ENCODE measurements at places on chromosomes 16 and 17.

DNA sequence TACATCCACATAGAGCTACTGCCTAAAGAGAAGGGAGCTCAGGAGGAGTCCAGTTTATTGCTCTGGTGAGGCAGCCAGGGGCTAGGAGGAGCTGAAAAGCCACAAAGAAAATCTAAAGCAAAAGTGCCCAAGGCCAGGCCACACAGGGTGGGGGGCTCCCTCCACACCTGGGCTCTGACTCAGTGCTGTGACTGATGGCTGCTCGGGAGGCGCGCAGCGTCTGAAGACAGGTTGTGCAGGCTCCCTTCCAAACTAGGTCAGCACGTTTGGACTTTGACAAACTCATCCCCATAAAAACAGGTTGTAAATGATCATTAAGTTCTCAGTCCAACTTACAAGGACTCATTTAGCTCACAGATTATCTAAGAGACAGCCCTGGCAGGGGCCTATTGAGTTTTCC is 22.2 kb upstream of the LCMT1 start:
- no peak for DNase-seq

- DNase-seq: no peak
Measured at GRCh38 chr16:81275795-81276194, 37.3 kb downstream of the BCO1 start.

DNA sequence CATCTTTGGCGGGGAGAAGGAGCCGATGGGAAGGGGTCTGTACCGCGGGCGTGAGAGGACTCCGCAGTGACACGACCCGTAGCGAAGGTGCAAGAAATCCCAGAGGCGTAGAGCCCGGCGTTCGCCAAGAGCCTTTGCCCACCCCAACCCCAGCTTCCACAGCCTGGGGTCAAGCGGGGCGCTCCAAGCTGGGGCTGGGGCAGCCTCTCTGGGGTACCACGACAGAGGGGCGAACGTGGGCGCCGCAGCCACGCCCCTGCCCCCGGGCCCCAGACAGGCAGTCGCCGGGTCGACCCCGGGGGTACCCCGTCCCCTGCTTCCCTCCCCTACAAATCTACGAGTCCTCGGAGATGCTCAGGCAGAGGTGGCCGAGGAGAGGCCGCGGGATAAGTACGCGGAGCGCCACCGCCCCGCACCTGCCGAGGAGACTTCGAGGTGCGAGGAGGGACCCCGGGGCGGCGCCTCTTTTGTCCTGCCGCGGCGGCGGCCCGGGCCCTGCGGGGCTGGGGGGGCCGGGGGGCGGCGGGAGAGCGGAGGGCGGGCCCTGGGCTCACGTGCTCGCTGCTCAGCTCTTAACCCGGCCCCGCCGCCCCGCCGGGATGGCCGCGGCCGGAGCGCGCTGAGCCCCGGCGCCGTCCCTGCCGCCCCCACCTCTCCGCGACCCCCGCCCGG is at the start of gene ADAM11:
TSS of gene ADAM11 (plus strand) at position 575 of the 672 bp plus-strand sequence. CDS start 212 bp downstream, outside the sequence.
- DNase-seq: no peak

GRCh38 chr16:12145918-12146317 is 169.4 kb downstream of the SNX29 start:
- DNase-seq: no peak

DNA sequence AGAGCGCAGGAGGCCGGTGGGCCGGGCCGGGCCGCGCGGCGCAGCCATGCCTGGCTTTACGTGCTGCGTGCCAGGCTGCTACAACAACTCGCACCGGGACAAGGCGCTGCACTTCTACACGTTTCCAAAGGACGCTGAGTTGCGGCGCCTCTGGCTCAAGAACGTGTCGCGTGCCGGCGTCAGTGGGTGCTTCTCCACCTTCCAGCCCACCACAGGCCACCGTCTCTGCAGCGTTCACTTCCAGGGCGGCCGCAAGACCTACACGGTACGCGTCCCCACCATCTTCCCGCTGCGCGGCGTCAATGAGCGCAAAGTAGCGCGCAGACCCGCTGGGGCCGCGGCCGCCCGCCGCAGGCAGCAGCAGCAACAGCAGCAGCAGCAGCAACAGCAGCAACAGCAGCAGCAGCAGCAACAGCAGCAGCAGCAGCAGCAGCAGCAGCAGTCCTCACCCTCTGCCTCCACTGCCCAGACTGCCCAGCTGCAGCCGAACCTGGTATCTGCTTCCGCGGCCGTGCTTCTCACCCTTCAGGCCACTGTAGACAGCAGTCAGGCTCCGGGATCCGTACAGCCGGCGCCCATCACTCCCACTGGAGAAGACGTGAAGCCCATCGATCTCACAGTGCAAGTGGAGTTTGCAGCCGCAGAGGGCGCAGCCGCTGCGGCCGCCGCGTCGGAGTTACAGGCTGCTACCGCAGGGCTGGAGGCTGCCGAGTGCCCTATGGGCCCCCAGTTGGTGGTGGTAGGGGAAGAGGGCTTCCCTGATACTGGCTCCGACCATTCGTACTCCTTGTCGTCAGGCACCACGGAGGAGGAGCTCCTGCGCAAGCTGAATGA is 606 bp downstream of the THAP11 start:
- peak; percentile 55 for DNase-seq
